ENCODE measurements at places on chromosomes 3 and 15.

DNA sequence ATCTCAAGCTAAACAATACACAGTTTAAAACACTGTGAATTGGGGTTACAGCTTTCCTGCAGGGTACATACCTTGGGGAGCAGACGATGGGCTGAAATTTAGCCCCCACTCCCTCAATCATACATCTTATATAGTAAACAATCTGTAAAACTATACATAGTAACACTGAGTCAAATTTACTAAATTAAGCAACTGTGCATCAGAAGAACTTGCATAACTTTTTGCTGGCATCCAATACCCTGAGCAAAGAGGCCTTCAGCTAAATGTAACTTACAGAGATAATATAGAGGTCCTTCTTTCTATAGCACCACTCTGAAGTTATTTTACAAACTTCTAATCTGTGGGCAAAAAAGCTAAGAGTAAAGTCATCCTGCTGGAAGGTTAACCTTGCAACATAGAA is 603.6 kb upstream of the TGFBR2 start:
- DNase-seq = no peak

- DNase-seq = no peak
These were observed 1.0 kb upstream of the RNF7 start for GRCh38 chr3:141737093-141737492.

GRCh38 chr3:81170298-81170697 is 591.1 kb downstream of the GBE1 start:
- no peak for DNase-seq

DNA sequence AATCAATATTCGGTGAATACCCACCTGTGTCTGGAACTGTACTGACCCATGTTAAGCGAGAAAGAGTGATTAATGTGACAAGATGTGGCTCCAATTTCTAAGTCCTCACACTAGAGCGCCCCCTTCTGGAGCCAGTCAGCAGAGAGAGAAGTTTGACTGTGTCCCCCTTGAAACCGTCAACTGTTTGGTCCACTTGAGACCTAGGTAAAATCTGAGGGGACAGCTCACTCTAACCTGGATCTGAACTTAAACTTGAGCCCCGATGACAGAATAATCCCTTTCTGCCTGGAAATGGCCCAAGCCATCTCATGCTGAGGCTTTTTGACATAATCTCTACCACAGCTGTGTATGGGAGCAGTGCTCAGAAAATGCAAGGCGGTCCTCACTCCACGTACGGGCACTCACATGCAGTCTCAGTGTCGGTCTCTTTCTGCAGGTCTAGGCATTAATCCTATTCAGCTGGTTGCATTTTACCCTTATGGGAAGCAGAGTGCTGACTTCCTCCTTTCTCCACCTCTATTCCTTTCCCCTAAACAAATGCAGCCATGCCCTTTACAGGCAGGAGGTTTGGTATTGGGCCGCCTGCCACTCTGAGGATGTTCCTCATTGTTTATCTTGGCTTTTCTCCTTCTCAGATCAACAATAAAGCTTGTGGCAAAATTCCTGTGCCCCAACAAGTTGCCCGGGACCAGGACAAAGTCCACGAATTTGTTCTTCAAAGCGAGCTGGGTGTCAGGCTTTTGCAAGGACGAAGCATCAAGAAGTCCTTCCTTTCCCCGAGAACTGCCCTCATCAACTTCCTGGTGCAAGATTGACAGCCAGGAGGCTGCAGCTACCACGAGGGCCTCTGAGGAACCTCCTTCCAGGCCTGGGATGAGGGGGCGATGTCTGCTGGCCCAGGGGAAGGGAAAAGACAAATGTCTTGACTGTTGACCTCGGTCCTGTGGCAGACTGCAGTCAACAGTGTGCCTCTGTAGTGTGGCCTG is 47.5 kb upstream of the LIMD1 start:
- DNase-seq = no peak

- no peak for DNase-seq
These were observed 819.4 kb downstream of the DIPK2A start for GRCh38 chr3:144791034-144791433.

DNA sequence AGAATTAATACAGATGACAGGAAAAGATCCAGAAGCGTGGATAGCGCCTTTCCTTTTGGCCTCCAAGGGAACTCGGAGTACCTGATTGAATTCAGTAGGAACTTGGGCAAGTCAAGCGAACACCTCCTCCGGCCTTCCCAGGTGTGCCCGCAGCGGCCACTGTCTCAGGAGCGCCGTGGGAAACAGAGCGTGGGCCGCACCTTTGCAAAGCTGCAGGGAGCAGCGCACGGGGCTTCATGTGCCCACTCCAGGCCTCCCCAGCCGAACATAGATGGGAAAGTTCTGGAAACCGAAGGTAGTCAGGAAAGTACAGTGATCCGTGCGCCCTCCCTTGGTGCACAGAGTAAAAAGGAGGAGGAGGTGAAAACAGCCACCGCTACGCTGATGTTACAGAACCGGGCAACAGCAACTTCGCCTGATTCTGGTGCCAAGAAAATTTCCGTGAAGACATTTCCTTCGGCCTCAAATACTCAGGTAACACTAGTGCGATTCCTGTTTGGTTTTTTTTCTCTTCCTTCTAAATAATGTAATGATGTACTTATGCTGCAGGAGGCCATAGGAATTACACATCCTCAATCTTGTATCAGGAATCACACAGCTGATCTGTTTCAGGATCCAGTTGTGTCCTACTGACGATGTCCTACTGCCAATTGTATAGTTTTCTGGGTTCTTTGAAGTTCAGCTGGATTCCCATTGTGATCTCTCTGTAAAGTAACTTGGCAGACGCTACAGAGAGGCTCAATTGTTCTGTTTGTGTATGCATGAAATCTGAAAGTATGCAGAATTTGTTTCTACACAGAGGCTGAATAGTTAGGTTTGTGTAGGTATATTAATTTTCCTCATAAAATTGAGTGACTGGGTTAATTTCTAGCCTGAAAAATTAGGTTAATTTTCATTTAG is 63.1 kb downstream of the CGNL1 start:
- DNase-seq = no peak

GRCh38 chr3:187983484-187984124 is 170.4 kb upstream of the LPP start:
- DNase-seq = no peak

DNA sequence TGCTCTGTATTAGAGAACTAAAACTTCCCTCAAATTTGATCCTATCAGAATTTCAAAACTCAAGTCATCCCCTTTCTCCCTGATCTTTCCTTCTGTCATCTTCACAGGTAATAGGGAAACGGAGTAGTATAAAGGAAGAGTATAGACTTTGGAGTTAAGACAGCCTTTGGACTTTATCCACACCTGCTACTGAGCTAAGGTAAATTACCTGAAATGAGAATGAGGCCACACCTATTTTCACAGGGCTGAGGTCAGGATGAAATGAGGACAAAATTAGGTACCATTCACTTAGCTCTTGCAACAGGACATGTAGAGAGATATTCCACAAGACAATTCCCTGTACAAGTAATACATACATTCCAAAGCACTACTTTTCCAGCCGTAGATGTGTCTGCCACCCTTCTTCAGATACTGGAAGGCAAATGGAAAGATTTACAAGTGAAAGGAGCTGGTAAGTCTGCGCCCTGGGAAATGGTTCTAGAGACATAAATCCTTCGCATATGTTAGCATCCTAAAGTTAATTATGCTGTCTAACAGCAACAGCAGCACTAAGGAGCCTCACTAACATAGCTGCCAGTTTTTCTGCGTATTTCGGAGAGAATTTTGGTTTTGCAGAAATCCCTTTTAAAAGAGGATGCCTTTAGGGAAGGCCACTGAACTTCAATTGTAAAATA is 461.8 kb downstream of the SHQ1 start:
- no peak for DNase-seq

DNA sequence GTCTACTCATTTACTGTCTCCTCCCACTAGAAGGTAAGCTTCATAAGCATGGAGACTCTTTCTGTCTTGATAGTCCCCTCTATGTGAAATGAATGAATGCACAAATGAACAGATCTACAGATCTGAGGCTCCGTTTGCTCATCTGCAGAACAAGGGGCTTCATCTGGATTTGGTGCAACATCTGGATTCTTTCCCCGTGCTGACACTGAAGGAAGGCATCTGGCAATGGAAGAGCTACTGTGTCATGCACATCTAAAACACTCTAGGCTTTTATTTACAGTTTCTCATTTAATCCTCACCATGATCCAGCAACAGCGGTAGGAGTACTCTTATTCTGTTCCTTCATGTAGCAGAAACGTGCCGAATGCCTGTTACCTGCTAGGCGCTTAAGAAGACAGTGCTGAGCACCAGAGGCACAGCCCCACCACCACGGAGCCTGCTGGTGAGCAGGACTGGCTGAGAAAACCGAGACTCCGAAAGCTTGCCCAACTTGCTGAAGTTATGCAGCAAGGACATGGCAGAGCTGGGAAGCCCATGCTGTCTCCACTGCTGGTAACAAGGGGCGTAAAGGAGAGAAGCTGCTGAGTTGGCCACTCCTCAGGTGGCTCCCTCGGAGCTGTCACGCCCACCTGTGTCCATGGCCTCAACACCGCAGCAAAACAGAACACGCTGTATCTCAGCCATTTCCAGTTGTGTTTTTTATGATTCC is 31.1 kb downstream of the LSM3 start:
- no peak for DNase-seq

DNA sequence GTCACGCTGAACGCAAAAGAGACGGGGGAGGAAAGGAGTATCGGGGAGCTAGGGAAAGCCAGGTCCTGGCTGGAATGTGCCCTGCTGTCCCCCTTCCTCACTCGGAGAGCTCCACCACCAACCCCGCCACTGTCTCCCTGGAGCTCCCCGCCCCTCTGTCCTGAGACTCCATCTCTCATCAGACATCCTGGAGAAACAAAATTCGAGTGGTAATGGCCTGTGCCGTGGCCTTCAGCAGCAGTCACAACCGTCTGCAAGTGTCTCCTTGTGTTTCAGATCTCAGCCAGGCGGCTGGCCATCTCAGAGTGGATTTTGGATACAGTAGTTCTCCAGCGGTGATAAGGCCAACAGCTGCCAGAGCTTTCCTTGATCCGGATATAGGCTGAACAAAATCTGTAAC is 76.9 kb downstream of the OCA2 start:
- no peak for DNase-seq

DNA sequence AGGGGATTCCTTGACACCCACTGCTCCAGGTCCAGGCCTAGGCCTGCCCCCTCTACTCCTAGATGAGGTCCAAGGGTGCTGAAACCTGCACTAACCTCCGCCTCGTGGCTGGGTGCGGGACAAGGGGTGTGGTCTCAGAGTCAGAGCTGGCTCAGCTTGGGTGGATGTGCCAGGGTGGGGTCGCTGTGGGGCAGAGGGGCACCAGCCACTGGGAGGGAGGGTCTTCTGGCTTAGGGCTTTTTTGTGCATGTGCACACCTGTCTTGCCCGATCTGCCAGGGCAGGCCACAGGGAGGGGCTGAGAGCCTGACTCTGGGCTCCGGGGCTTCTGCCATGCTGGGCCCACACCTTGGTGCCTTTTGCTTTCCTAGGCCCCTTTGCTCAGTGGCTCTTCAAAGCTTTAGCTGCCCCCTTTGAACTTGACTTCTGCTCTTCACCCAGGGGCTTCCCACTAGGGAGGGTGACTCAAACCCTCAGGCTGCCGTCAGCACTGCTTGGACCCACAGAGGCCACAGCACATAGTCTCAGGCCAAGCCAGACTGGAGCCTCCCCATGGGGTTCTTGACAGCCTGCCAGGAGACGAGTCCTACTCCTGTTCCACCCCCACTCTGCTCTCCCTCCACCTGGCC is 73.0 kb downstream of the KLF13 start:
- no peak for DNase-seq

DNA sequence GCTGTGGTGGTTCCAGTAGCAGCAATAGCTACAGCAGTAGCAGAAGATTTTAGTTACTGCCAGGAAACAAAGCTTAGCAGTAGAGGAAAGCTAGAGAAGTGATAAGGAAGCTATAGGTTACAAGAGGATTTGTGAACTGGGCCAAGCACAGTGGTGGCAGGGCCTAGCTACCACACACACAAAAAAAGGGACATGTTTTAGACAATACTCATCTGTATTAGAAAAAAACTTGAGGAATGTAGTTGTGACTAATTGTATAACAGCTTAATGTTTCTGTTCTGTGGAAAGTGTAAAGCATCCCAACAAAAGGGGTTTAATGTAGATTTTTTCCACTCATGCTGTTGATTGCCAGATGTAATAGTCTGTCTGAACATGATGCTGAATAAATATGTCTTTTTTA is 29.9 kb upstream of the PFN2 start:
- no peak for DNase-seq

- DNase-seq = no peak
These were observed 37.2 kb downstream of the ABHD5 start for GRCh38 chr3:43727930-43728329.

DNA sequence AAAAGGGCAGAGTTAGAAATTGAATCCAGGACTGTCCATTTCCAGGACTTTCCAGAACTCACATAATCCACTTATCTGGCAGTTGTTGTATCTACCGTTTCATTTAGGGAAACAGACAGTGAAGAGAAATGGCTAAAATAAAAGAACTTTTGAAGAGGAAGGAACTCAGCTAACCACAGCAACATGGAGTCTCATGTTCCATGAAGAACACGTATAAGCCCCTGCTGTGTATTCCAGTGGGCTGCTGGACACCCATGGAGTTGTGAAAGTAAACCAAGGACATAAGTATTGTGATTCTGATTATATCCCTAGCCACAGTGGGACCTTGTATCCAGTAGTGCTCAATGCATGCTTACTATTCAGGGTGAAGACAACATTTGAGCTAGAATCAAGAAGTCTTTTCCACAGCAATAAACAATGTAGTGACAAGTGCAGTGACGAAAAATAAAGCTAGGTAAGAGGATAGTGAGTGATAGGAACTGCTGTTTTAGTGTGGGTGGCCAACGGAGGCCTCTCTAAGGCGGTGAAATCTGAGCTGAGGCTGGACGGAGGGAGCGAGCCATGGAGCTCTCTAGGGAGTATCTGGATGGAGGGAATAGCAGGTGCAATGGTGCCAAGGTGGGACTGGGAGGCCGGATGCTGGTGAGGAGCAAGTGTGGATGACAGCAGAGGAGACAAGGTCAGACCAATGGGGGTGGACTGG is 26.8 kb upstream of the TRH start:
- DNase-seq = no peak

GRCh38 chr15:55403531-55403930 is 4.6 kb downstream of the CCPG1 start:
- DNase-seq = no peak

- DNase-seq = no peak
These were observed 6.5 kb downstream of the CHD2 start for GRCh38 chr15:92906563-92907081.

DNA sequence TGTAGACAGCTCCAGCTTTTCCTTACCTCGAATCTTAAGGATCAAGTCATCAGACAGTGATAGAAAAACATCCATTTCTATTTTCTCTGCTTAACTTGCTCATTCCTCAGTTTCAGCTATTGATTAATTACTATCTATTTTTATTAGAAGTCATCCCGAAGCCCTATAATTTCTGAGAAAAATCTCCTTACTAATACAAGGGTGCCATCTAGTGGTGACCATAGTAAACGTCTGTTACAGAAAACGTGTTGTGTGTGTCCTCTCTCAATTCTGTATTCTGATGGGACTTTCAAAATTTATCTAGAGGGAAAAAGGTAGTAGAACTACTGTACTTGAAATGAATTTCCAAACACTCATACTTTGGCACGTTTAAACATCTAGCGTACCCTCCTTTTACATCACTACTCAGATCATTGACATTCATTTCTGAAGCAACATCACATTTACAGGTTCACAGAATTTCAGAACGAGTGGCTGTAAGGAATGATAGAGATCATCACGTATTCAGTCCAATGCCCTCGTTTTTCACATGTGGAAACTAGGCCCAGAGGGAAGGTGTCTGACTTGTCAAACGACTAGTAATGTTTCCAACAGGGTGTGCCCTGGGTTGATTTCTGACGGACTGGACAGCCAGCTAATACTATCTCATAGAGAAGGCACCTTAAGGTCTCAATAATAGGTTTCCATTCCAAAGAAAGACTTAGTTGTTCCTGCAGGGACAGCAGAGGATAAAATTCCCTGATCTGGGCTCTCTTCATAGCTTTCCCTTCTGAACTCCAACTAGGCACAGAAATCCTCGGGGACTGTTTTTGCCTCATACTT is 25.6 kb downstream of the HACD2 start:
- DNase-seq = no peak
